Suppressor macrophage (primary cell): ENCODE measurements at places on chromosomes 7 and 10.

- DNase-seq: no peak
Measured at GRCh38 chr7:139367438-139368155, 7.9 kb downstream of the LUC7L2 start.

- DNase-seq: no peak
Measured at GRCh38 chr10:78178940-78179339, 145.3 kb downstream of the RPS24 start.

DNA sequence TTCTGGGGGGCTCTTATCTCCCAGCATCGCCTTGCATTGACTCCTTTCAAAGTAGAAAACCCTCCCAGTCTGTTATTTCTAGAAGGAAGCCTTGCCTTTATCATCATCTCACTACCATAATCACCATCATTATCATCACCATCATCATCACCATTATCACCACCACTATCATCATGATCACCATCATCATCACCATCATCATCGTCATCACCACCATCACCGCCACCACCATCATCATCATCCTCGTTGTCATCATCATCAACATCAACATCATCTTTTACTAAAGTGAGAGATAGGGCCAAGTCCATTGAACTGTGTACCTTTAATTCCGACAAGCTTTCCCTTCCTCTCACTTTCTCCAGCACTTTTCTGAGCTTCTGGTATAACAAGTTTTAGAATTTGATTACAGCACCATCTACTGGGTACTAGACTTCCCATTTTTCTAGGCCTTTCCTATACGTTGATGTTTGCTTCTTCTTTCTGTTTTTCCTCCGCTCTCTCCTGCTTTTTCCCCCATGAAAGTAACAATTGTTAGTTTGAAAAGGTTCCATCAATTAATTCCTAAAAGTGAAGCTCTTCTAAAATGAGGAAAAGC lies 226.4 kb downstream of the BUB3 start:
- DNase-seq: peak; percentile 48

DNA sequence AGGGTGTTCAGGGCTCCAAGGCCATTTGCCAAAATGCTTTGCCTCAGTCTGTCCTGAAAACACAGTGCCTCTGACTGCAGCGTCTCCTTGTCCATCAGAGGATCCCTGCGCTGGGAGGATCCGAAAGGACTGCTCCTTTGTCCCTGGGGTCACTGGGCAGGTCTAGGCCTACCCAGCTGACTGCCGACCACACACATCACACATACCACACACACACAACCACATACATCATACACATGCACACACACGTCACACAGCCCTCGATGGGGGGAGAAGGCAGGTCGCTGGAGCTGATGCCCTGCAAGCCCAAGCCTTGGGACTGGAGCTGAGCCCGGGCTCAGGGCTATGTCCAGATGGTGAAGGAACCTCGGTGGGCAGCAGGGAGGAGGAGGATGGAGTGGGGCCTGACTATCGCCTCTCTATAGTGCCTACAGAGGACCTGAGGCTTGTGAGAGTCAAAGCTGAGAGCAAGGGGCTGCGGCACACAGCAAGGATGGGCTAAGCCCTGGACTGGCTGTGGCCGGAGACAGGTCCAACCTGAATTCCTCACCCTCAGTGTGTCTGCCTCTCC lies 29.1 kb downstream of the GPRIN2 start:
- no peak for DNase-seq

GRCh38 chr10:70381471-70382421 lies 679 bp downstream of the LRRC20 start:
- peak; percentile 45 for DNase-seq

DNA sequence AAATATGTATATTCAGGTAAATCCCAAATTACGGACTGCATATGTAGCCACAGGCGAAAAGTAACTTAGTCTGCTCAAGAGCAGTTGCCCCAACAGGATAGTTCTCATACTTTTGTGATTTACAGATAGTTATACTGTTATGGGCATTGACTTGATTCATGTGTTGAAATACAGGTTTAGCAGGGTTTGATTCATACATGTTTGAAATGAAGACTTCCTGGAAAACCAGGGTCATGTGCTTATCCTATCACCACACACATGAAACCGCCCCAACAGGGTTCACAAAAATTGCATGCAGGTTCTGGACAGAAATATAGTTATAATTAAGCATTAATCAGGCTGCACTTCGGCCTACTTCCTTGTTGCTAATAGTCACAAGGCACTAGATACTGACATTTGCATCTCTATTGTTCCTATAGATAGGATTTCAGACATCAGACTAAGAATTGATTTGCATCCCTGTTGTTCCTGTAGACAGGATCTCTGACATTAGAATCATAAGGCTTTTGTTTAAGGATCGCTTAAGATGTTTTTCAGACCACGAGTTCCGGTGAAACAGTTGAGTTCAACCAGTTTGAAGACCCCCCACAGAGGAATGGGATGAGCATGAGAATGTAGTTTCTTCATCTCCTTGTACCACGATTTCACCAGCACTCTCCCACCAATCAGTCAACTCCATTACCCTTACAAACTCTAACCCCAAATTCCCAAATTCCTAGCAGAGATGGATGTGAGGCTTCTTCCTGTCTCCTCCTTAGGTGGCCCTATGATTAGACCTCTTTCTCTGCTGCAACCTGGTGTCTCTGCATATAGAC lies 2.0 kb upstream of the ZNF398 start:
- DNase-seq: peak; percentile 53

GRCh38 chr10:124244256-124244877 lies 151.0 kb upstream of the CHST15 start:
- no peak for DNase-seq

GRCh38 chr7:151665368-151665767 lies 145.7 kb upstream of the RHEB start:
- DNase-seq: no peak

DNA sequence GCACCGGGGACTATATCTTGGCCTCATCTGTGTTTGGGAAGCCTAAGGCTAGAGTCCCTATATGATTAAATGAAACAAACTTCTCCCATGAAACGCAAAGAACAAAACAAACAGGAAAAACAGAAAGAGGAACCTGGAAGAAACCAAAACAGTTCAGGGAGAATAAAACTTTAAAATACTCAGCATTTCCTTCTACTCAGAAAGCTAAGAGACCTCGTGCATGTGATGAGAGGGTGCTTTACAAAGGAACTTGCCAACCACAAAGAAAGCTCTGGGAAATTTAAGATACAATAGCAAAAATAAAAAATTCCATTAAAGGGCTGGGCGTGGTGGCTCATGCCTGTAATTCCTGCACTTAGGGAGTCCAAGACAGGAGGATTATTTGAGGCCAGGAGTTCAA lies 6.9 kb downstream of the PILRA start:
- DNase-seq: peak; percentile 92

GRCh38 chr7:151080067-151080521 lies 515 bp downstream of the FASTK start:
- peak; percentile 45 for DNase-seq

GRCh38 chr10:45514291-45515270 lies 140.6 kb downstream of the ALOX5 start:
- no peak for DNase-seq

DNA sequence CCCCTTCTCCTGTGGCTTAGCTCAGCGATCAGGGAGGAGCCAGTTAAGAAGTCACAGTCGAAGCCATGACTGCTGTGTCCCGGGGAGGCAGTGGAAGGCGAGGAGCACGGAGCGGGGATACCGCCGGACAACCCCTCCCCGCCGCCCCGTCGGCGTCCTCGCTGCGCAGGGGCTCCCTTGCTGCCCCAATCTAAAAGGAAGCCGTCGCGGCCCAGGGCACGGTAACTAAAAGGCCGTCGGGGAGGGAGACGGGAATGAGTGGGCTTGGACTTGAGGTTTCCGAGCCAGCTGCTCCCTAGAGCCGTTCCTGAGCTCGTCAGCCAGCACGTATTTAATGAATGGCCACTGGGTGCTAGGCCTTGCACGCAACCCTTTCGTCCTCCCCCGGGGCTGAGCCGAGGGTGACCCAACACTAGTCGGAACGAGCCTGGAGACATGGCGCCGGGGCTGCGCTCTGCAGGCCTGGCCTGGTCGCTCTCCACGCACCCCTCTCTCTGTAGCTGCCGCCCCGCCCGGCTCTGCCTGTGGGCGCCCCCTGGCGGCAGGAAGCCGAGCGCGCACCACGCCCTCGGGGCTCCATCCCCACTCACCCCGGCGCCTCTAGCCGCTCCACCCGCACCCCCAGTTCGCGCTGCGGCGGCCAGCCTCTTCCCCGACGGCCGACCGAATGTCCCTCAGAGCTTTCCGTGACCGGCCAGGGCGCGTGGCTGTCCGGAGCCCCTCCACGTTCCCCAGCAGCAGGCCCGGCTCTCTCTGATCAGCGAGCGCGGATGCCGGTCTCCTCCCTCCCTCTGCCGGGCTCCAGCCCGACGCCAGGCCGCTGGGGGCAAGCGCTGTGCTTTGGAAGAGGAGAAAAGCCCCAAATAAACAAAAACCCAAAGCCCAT lies 29.3 kb upstream of the KCNK18 start:
- DNase-seq: peak; percentile 67

DNA sequence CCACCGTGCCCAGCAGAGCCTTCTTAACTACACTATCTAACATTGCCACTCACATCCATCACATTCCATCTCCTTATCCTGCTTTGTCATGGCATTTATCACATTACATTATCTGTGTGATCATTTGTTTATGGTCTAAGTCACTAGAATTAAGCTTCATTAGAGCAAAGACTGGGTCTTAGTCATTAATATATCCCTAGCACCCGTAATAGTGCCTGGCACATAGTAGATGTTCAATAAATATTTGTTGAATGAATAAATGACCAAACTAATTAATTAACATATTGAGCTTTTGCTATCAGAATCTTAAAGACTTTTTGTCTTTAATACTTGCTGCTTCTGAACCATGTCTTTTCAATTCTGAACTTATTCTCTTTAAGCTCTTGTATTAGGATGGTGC lies 5.9 kb upstream of the COPG2 start:
- no peak for DNase-seq

GRCh38 chr7:72781161-72781560 lies 46.8 kb downstream of the TYW1B start:
- no peak for DNase-seq

- peak; percentile 51 for DNase-seq
Measured at GRCh38 chr10:31034098-31034909, 2.6 kb upstream of the ZNF438 start.

DNA sequence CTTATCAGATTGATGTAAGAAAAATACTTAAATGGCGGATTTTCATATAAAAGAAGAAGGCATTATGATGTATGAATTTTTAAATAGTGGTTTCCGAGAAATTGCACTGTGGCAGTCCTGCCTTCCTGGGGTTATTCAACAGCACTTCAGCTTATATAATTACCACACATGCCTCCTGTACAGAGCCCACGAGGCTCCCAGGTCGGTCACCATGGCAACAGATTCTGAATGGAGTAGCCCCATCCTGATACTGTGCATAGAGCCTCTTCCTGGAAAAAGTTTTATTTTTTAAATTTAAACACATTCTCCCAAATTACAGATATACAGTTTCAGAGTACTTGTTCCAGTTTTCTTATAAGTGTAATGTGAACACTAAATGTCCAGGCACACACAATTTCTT lies 15.9 kb upstream of the ASB4 start:
- DNase-seq: no peak

- DNase-seq: no peak
Measured at GRCh38 chr10:113843972-113844485, 9.9 kb downstream of the DCLRE1A start.

- DNase-seq: peak; percentile 50
Measured at GRCh38 chr7:67918158-67918557, 921.5 kb downstream of the TYW1 start.

GRCh38 chr7:45434167-45434784 lies 139.9 kb upstream of the ADCY1 start:
- no peak for DNase-seq

- no peak for DNase-seq
Measured at GRCh38 chr10:69506834-69507713, 55.8 kb downstream of the TSPAN15 start.

GRCh38 chr10:61052469-61053205 lies 108.7 kb upstream of the RHOBTB1 start:
- DNase-seq: no peak

DNA sequence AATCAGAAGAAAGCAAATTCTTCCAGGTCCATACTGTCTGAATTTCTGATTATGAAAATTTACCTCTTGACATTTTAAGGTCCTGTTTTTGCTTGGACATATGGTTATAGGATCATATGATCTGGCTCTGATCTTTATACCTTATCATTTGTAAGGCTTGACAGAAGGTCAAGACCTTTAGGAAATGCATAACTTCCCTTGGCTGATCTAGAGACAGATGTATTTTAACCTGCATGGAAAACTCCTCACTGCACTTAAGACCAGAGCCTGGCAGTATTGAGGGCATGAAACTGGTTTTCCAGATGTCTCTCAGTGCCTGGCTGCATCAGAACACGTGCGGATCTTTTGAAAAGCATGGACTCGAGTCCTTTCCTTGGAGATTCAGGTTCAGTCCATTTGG lies 55.9 kb downstream of the TRRAP start:
- no peak for DNase-seq

DNA sequence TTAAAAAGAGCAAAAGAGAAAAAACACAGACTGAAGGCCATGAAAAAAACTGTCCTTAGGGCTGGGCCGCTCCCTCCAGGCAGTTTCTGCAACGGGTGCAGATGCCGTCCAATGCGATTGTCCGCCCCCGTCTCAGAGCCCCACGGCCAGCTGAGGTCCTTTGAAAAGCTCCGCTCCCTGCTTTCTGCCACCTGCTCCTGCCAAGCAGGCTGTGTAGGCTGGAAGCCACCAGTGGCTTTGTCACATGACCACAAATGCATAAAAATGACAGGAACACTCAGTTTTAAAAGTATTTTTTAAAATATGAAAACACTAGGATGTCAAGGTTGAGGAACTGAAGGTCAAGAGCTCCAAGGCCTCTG lies 71.7 kb downstream of the AMZ1 start:
- no peak for DNase-seq

DNA sequence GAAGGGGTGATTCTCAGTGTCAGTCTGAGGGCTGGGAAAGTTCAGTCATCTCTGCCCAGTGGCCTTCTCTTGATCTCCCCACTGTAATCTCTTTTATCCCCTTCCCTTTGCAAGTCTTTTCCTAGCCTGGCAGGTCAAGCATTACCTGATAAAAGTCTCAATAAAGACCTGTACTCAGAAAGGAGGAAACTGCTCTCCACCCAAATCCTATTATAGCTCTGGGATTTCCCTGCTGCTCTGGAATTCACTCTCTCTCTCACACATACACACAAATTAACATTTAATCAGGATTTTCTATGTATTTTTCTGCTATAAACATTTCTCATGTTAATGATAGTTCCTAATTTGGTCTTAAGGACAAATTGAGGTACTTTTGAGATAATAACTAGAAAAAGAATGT lies 46.5 kb downstream of the ABCA13 start:
- no peak for DNase-seq

- peak; percentile 66 for DNase-seq
Measured at GRCh38 chr7:102287111-102287980, 678 bp downstream of the SH2B2 start.

DNA sequence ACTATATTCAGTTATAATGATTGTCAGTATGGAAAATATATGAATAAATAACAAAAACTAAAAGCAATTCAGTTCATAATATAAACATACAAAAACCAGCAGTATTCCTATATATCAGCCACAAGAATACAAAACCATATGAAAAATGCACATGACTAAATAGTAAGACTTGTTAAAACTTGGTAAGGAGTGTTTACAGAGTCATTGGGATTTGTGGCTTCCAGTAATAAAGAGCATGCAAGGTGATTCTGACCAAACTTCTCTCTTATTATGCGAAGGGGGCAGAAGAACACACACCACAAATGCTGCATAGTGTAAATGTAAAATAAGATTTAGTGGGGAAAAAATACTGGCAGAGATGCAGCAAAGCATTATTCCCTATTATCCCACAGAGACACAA lies 8.8 kb upstream of the CNOT4 start:
- DNase-seq: no peak

- no peak for DNase-seq
Measured at GRCh38 chr10:4316161-4316810, 509.7 kb upstream of the AKR1E2 start.
